ENCODE measurements at places on chromosomes 12 and 14.

GRCh38 chr12:42119085-42119633 lies 25.5 kb downstream of the GXYLT1 start:
- DNase-seq = no peak

- no peak for DNase-seq
Observed at GRCh38 chr12:124310785-124311184, 15.9 kb downstream of the RFLNA start.

- no peak for DNase-seq
Observed at GRCh38 chr14:61876362-61877034, 114.3 kb downstream of the SNAPC1 start.

DNA sequence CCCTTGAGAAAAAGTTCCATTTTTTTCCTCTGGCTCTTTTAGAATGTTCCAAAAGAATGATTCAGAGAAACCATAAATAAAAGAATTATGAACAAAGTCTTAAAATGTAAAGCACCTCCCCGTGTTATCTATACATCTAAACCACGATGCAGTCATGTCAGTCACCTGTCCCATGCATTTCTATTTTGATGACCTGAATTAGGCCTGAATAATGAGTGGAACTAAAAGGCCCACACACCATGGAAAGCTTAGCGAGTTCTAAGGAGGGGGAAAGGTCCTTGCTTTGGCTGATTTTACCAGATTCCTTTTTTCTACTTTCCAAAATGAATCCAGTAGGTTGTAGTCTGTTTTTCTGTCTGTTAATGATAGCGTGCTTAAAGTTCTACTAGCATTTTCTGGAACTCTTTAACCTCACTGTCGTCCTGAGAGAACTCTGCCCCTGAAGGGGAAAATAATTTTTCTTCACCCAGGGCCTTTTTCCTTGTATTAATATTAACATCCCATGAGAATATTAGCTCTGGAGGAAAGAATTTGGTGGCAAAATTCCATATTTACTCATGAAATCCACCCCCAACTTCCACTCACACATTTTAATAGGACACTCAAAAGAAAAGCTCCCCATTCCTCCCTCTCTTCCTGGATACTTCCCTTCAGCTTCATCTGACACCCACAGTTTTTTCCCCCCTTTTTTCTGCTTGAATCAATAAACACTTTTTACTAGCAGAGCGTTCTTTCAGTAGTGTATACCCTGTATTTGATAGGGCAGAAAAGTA lies 266.3 kb upstream of the DIO2 start:
- DNase-seq = no peak

- DNase-seq = no peak
Observed at GRCh38 chr12:23113781-23114180, 488.8 kb downstream of the ETNK1 start.

GRCh38 chr14:69014829-69015259 lies 35.7 kb upstream of the ACTN1 start:
- DNase-seq = no peak

GRCh38 chr12:51773145-51773869 lies 75.2 kb downstream of the FIGNL2 start:
- no peak for DNase-seq

- DNase-seq = no peak
Observed at GRCh38 chr12:108349278-108349688, 10.2 kb upstream of the CMKLR1 start.

DNA sequence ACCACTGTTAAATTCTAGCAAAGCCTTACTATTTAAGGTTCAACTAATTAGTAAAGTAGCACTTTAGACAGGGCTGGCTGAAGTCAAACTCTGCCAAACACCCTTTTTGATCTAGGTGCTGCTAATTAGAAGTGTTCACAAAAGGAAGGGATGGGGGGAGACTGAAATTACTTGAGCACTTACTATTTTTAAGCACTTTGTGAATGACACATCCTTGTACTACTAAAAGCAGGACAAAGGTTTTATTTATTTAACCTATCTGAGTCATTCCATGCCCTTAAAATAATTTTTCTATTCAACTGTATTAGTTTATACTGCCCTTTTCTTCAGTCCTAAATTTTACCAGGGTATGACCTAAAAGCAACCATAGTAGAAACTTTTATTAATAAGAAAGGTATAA lies 20.1 kb downstream of the MBIP start:
- DNase-seq = no peak

DNA sequence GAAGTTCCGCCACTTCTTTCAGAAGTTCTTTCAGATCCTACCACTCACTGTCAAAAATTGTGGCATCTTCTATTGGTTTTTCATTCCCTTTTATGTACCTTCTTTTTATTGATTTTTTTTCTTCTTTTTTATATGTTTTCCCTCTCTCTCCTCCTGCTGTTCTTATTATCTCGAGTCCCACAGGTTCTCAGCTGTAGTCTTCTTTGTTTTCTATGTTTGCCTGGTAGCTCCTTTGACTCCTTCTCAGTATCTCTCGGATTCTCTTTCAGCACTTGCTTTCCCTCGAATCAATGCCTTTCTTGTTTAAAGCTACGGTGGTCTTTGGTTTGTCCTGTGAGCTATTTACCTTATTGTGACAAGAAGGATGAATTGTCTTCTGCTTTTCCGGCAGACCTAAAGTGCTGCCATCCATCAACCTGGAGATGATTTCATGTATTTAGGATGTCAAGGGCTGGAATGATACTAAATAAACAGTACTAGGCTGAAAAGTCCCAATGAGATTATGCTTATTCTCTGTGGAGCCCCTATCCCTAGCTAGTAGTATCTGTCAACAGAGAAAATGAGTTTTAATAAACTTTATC lies 541.7 kb downstream of the NOVA1 start:
- DNase-seq = no peak

GRCh38 chr14:45084946-45085346 lies 1.0 kb downstream of the PRPF39 start:
- DNase-seq = no peak

DNA sequence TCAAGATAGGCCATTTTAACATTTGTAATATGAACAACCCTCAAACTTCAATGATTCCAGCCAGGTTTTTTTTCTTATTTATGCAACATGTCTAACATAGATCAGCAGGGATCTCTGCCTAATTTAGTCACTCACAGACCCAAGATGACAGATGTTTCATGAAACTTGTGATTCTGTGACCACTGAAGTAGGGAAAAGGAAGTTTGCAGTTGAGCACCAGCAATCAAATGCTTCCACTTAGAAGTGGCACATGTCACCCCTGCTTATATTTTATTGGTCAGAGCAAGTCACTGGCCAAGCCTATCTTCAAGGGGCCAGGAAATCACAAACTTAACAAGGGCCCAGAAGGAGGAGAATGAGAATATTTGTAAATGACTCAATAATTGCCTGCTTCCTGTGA lies 150.6 kb downstream of the BCAT1 start:
- DNase-seq = no peak

DNA sequence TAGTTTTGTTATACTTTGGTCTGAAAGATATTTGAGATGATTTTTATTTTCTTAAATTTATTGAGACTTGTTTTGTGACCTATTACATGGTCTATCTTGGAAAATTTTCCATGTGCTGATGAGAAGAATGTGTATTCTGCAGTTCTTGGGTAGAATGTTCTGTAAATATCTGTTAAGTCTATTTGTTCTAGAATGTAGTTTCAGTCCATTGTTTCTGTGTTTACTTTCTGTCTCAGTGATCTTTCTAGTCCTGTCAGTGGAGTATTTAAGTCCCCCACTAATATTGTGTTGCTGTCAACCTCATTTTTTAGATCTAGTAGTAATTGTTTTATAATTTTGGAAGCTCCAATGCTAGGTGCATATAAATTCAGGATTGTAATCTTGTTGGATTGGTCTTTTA lies 30.4 kb upstream of the SCAF11 start:
- DNase-seq = no peak

- no peak for DNase-seq
Observed at GRCh38 chr12:66571361-66571915, 107.4 kb downstream of the GRIP1 start.

- DNase-seq = no peak
Observed at GRCh38 chr12:92357584-92358261, 212.1 kb upstream of the BTG1 start.

GRCh38 chr12:5817246-5817645 lies 127.8 kb downstream of the ANO2 start:
- no peak for DNase-seq

DNA sequence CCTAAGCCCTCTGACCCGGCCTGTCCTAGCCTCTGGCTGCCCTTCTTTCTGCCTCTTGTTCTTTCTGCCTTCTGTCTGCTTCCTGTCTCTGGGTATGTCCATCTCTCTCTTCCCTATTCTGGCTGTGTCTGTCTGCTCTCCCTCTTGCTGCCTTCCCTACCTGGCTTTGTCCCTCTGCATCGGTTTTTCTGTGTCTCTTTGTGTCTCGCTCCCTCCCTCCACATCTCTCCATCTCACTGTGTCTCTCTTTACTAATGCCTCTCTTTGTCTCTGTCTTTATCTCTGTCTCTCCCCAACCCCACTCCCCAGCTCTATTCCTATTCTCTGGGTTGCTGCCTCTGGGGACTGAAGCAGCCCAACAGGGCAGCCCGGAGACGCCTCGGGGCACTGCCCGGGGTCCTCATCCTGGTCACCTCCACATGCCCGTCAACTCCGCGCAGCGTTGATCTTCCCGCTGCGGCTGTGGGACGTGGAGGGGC lies 10.1 kb downstream of the SHMT2 start:
- DNase-seq = peak; percentile 28

DNA sequence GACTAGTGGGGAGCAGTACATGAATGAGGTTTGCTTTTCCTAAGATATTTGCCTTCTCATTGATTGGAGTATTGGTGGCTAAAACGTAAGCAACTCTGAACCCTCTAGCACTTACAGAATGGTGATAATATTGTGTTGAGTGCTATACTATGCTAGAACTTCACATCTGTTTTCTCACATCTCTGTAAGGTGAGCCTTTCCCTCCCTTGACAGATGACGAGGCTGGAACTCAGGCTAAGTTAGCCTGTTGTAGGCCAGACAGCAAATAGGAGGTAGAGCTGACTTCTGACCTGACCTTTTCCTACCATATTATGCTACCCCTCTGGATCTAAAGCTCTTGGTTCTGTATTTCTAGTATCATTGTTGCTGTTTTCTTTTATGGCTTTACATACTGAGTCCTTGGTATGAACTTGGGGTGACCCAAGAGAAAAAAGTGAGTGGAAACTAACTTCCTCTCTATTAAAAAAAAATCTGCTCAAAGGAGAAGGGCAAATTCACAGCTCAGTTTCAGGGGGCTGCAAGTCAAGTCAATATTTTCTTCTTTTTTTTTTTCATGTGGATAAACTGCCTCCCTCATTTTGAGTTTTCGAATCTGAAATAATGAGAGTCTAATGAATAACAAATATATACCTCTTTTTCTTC lies 85.9 kb downstream of the CRADD start:
- DNase-seq = no peak

DNA sequence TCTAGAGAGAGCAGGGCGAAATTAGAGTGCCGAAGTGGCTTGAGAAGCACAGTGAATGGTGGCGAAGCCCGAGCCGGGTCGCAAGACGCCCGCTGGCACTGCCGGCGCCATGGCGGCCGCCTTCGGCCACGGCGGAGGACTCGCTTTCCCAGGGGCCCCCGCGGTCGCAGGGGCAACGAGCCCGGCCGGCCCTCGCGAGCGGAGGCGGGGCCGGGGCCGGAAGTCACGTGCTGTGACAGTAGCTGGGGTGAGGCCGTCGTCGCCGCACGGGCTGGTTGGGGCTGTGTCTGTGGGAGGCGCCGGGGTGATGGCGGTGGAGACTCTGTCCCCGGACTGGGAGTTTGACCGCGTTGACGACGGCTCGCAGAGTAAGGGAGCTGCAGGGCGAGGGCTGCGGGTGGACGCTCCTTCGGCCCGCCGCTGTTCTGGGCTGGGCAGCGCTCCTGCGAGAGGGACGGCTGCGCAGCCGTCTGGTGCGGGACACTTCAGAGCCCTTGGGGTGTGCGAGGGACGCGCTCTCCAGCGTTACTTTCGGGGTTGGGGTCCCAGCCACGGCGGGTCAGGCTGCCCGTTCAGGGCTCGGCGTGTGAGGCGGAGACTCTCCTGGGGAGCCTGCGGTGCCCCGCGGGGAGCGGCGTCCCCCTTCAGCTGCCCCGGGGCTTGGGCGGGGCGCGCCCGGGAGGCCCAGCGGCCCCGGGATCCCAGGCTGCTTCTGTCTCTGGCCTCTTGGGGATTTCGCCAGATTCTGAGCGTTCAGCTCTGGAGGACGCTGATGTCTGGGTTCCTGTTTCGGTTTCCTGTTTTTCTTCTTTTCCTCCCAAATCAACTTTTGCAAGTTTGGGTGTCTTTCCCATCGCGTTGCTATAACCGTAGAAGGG lies at the start of gene WASHC4:
Gene WASHC4, plus strand, starts transcription at position 238 of the 878 bp plus-strand sequence. Its CDS starts 70 bp downstream, at position 308.
- DNase-seq = peak; percentile 99

GRCh38 chr12:73226593-73226992 lies 954.4 kb downstream of the TRHDE start:
- no peak for DNase-seq

DNA sequence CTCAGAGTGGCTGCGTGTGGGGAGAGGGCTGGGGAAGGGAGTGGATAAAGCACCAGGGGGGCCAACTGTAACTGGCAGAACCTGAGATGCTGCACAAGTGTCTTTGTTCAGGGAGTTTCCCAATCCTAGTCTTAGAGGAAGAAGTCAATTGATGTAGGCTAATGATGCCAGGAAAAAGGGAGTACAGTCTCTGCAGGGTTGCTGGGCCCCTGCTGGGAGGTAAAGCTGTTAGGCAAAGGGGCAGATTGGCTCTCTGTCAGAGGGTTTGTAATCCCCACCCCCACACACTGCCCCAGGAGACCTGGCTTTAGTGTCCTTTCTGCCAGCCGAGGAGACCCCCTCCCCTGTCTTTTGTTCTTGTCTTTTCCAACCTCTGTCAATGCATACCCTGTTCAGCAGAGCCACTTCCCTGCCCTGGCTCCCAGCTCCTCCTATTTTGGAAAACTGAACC lies 178.4 kb downstream of the KCNA5 start:
- DNase-seq = no peak

DNA sequence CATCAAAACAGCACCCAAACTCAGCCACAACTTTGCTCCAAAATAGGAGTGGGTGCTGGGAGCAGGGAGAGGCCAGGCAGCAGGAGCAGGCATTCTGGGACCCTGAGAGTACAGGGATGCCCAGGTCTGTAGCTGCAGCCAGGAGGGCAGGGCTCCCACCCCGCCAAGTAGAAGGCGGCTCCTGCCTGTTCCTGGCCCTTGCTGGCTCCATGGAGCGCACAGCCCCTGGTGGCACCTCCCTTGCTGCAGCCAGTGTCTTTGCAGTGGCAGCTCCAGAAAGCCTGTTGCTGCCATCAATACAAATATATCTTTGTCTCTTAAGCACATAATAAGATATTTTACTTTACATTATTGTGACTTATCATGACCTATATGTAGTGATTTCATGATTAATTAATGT lies 1096.5 kb downstream of the FSCB start:
- no peak for DNase-seq

DNA sequence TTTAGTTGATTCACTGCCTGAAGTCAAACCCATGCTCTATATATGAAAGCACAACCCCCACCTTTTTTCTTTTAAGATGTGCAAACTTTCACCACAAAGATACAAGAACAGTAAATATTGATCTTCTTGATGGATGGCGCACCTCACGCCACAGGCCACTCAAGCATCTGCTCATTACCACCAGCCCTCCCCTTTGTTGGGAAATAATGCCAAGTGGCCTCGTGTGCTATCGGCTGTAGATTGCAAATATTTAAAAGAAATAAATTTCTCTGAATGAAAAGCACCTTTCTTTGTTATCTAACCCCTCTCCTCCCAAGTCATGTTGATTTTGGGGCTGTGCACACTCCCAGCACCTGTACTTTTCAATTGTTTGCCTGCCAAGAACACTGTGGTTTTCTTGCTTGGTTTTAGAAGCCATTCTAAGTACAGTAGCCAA lies 122.7 kb downstream of the C12orf42 start:
- DNase-seq = no peak

- DNase-seq = no peak
Observed at GRCh38 chr14:89588840-89589296, 171.8 kb upstream of the FOXN3 start.
